ENCODE measurements at places on chromosomes 6 and 20.

GRCh38 chr6:37473364-37474095 is 26.2 kb downstream of the CCDC167 start:
- DNase-seq: no peak

DNA sequence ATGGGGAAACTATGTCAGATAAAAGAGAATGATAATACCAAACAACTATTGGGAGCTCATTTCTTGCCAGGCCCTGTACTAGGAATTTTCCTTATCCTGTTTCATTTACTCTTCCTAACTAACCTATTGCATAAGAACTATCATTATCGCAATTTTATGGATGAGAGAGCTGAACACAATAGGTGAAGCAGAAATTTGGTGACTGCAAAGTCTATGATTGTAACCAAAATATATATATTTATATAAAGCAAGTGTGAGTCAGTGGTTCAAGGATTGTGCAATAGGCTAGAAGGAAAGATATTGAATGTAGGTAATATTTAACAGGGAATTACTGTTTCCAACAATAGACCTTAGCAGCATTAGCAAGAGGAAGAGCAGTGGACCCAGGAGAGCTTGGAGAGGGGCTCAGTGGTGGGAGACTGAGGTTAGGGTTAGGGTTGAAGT is 181.1 kb upstream of the TENT5A start:
- no peak for DNase-seq

DNA sequence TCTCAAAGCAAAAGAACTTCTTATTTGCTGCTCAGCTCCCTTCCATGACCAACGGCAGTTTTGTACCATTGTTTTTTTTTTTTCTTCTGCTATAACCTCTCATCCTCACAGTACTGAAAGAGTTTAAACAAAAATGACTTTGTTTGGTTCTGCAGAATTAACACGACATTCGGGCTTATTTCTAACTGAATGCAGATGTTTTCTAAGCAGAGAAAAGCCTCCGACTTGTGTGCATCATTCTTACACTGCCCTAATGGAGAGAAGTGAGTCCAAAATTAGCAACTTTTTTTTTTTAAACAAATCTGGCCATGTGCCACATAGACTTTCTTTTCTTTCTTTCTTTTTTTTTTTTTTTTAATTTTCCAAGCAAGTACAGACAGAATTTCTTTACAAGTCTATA is 382.7 kb downstream of the HDGFL1 start:
- DNase-seq: peak; percentile 11

- peak; percentile 27 for DNase-seq
These were observed 32.4 kb upstream of the NOP56 start for GRCh38 chr20:2619961-2620595.

- no peak for DNase-seq
These were observed 39.7 kb upstream of the EMILIN3 start for GRCh38 chr20:41406353-41406752.

DNA sequence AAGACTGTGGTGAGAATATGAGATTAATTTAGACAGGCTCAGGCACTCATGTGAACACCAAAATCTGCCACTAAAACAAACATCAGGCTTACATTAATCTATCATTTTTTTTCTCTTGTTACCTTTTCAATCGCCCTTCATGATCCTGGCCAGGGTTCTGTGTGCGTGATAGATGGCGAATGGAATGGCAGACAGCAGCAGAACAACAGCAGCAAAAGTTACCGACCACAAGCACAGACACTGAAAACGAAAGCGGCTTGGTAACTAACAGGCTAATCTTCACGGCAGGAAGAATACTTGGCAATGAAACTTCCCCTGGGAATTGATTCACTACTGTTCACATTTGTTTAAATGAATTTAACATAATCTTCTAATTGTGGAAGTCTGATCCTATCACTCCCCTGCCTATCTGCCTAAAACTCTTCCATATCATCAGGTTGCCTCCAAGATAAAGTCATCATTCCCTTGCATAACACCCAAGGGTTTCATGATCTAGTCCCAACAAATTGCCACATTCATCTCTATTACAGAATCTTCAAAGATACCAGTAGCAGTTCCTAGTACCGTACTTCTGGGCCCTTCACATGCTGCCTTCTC is 28.7 kb downstream of the PTPRK start:
- peak; percentile 81 for DNase-seq

DNA sequence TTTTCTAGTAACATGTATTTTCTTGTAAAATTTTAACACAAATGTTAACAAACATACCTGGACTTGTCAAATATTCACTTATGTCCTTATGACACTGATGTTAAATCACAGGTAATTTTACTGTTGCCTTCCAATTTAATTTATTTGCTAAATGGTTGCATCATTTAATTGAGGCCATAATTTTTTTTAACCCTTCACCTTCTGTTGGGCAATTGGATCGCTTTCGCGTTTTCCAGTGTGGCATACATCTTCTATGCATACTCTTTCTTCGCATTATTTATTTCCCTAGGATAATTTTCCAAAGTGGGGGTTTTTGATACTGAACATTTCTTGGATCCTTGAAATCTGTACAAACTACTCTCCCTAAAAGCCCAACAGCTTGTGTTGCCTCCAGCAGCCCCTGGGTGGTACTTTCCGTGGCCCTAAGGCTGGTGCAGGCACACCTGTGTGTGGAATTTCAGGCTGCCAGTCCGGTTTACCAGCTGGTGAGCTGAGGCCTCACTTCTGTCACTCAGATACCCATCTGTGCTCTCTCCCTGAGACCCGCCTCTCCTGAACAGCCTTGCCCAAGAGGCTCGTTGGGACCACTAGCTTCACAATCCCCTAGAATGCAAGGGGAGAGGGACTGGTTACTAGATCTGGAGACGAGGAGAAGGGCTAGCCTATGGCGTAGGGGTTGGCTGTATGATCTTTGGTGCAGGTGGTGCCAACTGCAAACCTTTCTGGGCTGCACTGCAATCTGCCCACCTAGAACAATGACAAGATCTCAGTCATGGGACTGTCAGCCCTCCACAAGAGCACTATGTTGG is 11.2 kb upstream of the C20orf144 start:
- DNase-seq: no peak

DNA sequence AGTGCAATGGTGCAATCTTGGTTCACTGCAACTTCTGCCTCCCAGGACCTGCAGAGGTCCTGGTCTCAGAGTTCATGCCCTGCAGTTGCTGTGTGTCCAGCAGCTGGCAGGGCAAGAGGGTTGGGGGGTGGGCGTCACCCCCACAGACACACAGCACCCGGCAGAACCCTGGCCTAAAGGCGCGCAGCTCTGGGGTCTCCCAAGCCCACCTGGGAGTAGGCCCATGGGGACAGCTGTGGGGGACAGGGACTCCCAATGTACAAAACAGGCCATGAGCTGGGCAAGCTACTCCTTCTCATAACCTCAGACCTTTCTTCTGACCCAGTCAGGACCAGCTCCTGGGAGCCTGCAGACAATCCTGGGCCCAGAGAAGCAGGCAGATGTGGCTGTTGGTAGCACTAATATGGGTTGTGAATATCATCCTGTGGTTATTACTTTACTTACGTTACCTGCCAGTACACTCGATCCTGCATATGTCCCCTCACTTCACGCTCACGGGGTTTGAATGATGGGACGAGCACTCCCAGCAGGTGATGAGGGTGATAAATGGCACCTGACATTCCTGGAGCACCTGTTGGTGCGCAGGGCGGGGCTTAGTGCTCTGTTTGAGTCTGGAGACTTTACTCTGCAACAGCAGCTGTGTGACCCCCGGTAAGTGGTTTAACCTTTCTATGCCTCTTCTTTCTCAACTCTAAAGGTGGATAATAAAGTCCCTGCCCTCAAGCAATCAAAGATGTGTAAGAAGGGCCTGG is 39.9 kb upstream of the SULF2 start:
- no peak for DNase-seq

GRCh38 chr6:150142097-150142669 is 661 bp upstream of the PPP1R14C start:
- peak; percentile 54 for DNase-seq

DNA sequence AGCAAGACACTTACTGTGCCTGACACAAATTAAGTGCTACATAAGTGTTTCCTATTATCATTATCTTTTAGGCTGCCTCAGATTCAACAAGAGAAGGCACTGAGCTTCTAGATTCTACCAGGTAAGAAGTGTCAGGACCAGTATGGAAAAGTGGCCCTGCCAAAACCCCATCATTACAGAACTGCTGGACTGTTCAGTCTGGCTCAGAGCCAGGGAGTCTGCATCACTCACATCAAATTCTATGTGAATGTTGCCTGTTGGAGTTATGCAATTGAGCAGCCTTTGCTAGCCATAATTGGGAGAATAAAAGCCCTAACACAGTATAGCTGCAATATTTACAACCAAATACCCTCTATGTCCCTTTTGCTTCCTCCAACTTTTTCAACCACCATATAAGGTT is 70.9 kb downstream of the ATG5 start:
- DNase-seq: peak; percentile 87

DNA sequence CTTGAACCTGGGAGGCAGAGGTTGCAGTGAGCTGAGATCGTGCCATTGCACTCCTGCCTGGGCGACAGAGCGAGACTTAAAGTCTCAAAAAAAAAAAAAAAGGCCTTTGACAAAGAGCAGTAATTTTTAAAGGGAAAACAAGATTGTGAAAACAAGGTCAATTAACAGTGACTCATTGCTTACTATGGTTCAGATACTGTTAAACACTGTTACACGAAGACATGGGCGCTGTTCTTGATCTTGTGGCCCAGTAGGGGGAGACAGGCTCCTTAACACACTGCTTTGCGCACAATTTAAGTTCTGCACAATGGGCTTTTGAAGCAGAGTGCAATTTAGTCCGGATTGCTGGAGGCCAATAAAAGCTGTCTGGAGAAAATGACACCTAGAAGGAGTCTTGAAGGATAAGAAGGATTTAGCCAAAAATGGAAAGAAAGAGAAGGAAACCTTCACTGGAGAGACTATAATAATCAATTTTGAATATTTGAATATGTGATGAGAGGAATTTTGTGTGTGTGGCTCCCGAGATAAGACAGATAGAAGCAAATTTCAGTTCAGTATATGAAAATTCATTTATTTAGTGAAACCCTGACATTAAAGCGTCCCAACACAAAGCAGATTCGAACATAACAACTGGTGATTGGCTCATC is 6.0 kb upstream of the LATS1 start:
- DNase-seq: peak; percentile 71

- no peak for DNase-seq
These were observed 6.5 kb upstream of the GATA5 start for GRCh38 chr20:62482146-62482809.

GRCh38 chr6:41578217-41579087 is 32.3 kb downstream of the FOXP4 start:
- DNase-seq: peak; percentile 67

DNA sequence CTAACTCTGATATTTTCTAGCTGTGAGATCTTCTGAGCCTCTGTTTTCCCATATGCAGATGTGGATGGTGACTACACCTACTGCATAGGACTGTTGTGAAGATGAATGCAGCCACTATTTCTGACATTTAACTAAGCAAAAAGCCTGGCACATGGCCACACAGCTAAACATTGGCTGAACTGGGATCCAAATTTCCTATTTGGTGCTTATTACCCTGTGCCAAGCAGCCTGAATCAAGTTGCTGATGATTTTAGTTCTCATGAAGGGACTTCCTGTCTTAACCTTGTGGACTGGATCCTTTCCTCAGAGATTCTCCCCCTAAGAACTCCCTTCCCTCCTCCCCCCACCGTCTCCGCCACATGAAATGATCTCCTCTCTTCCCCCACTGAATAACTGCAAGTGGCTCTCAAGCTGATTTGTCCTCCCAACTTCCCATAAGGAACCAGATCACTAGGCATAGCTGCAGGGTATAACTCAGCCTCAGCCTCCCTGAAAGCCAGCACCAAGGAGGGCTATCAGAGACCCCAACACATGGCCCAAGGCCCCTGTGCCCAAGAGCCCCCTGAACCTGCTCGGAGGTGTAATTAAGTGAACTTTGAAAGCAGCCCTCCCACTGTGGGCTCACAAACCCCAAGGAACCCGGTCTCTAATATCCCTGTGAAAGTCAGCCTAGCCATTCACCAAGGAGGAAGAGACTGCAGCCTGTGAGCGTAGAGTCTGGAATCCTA is 55.7 kb downstream of the MAFB start:
- no peak for DNase-seq

DNA sequence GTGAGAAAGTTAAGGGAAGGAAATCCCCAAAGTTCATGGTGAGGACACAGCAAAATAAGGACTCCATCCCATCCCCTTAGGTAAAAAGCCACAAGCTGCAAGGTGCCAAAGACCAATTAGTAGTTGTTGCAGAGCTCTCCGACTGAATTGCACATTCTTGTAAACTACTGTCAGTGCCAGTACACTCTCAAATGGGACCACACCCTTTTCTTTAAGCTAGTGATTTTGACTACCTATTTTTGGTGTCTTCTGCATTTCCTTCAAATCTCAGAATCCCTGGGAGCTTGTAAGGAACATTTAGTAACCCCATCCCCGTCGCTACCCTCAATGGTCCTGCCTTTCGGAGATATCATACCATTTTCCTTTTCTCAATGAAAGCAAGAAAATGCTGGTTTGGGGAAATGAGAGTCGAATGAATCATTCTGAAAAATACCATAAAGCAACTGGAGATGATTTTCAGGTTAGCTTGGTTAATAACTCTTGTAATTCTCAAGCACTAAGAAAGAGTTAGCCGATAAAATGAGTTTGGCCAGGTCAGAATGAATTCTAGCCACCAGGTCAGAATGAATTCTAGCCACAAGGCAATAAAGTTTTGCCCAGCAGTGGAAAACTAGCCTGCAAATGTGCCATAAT is 5.2 kb upstream of the HMGN3 start:
- no peak for DNase-seq

DNA sequence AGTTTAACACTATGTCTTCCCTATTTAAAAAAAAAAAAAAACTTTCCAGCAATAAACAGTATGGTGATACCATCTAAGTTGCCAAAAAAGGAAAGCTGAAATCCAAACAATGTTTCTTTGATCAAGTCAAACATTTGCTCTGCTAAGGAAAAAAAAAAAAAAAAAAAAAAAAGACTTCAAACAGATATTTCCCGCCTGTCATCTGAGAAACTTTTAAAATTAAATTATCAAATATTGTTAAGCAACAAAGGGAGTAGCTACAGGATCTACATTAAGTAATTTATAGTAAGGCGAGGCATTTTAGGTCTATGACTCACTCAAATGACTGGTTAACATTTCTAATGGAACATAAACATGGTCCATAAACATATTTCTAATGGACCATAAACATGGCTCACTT is 121.2 kb downstream of the DST start:
- no peak for DNase-seq
